ENCODE measurements at places on chromosomes 7 and 10.

- DNase-seq, result no peak
These were observed 30.0 kb downstream of the GUSB start for GRCh38 chr7:65951837-65952578.

DNA sequence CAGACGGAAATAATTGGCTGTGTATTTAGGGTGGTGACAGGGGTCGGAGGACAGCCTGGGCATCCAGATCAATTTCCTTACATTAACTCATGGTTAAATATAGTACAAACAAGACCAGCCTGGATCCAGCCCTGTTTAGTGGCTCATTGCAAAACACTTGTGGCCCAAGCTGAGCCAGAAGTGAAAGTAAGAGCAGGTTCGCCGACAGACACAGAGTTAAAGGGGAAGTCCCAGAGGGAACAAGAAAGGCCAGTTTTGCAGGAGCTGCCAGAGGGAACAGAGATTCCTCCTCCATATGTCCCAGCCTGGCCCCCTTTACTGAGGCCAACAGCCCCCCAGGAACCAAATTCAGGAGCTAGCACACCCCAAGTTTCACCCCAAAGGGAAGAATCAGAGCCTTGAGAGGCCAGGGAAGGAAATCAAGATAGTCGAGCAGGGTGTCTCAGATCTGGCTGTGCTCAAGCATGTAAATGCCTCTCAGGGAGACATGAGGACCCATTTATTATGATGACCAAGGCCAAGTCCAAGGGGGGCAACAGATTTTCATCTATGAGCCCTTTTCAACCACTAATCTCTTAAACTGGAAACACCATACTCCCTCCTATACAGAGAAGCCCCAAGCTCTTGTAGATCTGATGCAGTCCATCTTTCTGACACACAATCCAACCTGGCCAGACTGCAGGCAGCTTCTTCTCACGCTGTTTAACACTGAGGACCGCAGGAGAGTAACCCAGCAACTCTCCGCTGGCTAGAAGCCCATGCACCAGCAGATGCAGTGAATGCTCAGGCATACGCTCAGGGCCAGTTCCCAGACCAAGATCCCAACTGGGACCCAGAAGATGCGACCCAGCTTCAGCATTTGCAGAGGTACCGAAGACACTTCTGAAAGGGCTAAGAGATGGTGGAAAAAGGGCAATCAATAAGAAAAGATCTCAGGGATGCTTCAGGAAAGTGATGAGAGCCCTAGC is 15.9 kb upstream of the ADCK2 start:
- DNase-seq, result no peak

GRCh38 chr7:7843972-7844371 is 124.6 kb upstream of the GLCCI1 start:
- no peak for DNase-seq

DNA sequence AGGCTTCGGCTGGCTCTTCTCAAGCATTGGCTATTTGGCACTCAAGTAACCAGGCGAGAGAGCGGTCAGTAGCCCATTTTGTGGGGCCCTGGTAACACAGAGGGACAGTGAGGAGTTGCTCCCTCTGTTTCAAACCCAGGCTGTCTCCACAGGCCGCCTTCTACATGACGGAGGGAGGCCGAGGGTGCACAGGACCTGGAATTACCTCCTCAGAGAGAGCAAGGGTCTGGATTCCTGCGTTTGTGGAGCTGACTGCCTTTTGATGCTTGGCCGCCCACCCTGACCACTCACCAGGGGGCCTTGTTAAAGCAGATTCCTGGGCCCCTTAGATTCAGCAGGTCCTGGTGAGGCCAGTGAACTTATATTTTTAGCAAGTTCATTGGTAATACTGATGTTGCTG is 12.3 kb downstream of the UPP1 start:
- DNase-seq, result no peak

GRCh38 chr10:91313796-91314485 is 93.5 kb downstream of the PCGF5 start:
- DNase-seq, result no peak

DNA sequence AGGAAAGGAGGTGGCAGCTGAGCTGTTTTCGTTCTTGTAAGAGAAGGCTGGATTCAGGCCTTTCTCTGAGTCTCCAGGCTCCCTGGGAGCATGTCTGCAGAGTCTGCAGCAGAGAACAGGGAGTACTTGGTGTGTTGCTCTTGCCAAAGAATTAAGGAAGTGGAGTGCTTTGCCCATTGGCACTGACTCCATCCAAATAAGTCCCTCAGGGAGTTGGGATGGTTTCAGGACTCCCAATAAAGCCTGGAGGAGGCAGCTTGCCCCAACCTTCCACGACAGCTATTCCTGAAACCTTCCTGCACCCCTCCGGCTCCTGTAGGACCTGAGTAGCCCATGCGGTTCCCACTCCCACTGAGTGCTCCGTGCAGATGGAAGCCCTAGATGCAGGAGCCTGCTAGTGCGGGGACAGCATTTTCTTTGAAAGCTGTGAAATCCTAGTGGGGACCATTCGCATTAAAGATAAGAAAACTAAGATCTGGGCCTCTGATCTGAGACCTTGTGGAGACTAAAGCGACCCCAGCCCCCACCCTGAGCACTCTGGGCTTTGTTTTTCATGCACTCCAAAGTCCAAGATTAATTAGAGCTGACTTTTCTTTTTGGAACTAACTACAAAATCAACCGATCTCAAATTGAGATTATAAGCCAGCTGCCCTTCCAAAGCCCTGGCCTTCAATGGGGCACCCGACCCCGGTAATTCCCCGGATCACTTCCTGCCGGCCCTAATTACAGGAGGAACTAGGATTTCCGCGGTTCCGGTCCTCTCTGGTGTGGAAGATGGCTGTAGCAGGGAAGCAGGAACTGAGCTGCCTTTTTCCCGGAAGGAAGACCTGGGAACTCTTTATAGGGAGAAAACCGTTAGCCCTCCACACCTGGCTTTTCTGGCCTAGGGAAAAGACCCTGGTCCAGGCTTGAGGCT is 110.2 kb downstream of the COL13A1 start:
- no peak for DNase-seq

GRCh38 chr7:142954680-142955268 is 7.4 kb downstream of the KEL start:
- DNase-seq, result no peak

DNA sequence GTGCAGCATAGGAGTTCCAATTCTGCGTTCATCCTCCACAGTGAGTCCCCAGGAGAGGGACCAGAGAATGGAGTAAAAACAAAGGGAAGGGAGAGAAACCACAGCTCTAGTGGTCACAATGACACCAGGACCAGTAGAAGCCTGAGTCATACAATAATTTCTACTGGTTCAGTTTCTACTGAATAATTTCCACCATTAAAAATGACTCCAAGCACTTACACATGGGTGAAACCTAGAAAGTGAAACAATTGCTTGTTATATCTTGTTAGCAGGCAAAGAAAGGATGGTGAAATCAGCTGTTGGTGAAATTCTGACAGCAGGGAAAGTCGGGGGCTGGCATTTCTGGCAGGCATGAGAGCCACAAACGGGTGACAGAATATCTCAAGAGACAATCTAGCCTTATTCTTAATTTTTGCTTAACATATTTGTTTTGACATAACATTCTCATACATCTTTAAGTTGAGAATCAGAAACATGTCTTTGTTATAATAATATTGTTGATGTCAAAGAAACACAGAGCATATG is 1065.8 kb upstream of the C7orf33 start:
- DNase-seq, result no peak

GRCh38 chr10:68172324-68172723 is 59.6 kb downstream of the ATOH7 start:
- no peak for DNase-seq

GRCh38 chr10:88657901-88658300 is 6.3 kb upstream of the LIPF start:
- DNase-seq, result no peak

- no peak for DNase-seq
These were observed 359.8 kb downstream of the PCDH15 start for GRCh38 chr10:54441275-54441674.

GRCh38 chr7:110775046-110775445 is 315.9 kb upstream of the LRRN3 start:
- DNase-seq, result no peak

DNA sequence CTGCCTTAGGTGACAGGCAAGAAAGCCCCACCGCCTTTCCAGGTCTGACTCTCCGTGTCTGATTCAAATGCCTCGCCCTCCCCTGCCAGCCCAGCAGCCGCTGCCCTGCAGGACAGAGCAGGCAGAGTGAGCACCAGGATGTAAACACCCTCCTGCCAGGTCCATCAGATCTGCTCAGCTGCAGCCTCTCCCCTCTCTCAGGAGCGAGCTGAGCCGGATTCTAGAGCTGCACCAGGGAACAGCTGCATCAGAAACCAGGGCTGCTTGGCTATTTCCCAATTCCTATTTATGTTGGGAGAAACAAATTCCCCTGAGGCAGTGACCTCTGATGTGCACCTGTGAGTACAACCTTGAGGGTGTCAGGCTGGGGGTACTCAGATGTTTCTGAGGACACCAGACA is 121.5 kb upstream of the ZMIZ1 start:
- no peak for DNase-seq

- no peak for DNase-seq
These were observed 156.3 kb upstream of the TMEM106B start for GRCh38 chr7:12054830-12055229.

DNA sequence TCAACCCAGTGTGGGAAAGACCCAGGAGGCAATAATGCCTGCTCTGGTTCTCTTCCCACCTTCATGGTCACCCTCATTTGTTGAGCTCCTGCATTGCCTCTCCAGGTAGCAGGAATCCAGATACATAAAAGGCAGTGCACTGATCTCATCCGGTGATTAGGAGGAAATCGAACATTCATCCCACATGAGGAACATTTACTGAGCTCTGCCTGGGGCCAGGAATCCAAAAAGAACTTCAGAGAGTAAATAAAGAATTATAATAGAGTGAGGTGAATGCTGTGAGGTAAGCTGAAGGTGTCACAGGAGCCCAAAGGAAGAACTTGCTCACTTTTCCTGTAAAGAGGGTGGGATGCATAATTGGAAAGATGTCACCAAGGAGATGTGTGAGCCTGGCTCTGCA is 121.2 kb downstream of the RALA start:
- no peak for DNase-seq

GRCh38 chr10:70622981-70623844 is 20.7 kb upstream of the PRF1 start:
- no peak for DNase-seq

GRCh38 chr7:20013536-20013935 is 203.6 kb downstream of the MACC1 start:
- DNase-seq, result no peak

- no peak for DNase-seq
These were observed 19.4 kb downstream of the ENO4 start for GRCh38 chr10:116868722-116869121.

DNA sequence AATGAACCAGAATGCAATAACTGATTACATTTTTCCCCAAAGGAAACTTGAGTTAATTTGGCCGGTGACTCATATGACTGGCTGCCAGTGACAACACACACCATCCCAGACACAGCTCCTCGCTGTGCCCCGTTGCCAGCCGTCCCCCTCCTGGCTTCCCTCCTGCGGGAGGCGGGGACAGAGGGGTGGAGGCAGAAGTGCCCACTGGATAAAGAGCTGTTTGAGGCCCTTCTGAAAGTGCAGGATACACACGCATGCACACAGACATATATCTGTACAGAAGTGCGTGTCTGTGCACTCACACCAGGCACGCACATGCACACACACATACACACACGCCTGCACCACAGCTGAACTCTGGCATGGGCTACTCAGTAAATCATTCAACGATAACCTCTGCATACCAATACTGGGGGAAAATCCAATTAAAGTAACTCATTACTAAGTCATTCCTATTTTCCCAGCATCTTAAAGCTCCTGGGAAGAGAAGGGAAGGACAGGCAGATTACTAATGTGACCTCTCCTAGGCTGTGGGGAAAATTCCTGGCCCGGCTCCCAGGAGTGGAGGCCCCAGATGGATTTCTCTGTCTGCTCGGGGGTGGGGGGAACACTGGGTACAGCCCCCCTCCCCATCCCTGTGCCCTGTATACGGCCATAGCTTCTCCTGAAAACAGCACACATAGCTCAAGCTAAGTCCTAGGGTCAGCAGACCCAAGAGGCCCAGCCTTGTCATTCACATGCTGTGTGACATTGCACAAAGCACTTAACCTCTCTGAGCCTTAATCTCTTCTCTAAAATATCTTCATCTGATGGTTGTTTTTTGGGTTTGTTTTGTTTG is 52.3 kb upstream of the MYL10 start:
- no peak for DNase-seq

Data from cortex of kidney (tissue), 1 donor.